ENCODE measurements at places on chromosomes 3 and 15.

GRCh38 chr15:62853841-62854225 lies 188.7 kb upstream of the TPM1 start:
- no peak for DNase-seq

- no peak for DNase-seq
Measured at GRCh38 chr3:10843378-10843777, 27.4 kb downstream of the SLC6A11 start.

DNA sequence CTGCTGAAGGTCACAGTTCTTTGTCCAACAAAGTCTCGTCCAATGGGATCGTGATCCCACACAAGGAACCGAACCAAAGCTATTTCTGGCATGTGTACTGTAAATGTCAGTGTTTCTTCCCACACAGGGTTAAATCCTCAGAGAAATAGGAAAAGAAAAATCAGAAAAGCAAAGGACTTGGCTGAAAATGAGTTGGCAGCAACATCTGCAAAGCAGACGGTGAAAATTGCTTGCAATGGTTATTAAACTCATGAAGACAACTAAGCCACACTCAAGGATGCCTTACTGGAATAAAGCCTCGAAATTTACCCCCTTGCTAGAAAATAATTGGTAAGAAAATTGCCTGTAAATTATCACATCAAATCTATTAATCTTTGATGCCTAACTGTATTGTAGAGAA lies 195.2 kb upstream of the STRIT1 start:
- no peak for DNase-seq

DNA sequence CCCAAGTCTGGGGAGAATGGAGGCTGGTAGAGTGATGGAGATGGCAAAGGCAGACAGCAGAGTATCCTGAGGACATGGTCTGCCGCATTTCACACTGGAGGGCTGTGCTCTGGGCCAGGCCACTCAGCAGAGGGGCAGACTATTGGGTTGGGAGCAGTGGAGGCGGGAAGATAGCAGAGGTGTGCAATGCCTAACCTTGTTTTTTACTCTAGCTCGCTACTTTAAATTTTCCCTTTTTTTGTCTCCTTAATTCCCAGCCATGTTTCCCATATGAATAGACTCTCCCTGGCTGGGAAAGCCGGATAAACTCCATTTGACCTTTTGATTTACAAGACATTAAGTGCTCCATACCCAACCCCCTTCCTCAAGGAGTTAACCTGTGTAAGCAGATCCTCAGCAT lies 33.5 kb upstream of the ST6GAL1 start:
- DNase-seq, result no peak

DNA sequence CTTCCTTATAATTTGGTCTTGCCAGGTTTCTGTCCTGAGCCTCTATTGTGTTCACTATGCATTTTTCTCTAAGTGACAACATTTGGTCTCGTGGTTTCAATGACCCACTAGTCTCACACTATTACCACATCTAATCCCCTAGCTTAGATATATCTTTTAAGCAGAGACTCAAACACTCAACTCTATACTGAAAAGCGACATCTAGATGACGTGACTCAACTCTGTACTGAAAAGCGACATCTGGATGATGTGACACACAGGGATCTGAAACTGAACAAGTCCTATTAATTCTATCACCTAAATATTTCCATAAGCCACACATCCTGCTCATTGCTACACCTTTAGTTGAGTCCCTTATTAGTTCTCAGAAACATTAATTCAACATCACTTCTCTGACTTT lies 141.7 kb upstream of the MBNL1 start:
- DNase-seq, result no peak

- DNase-seq, result peak; percentile 48
Measured at GRCh38 chr15:101258238-101259144, 6.6 kb upstream of the CHSY1 start.

- no peak for DNase-seq
Measured at GRCh38 chr3:27526614-27527315, 42.6 kb upstream of the SLC4A7 start.

DNA sequence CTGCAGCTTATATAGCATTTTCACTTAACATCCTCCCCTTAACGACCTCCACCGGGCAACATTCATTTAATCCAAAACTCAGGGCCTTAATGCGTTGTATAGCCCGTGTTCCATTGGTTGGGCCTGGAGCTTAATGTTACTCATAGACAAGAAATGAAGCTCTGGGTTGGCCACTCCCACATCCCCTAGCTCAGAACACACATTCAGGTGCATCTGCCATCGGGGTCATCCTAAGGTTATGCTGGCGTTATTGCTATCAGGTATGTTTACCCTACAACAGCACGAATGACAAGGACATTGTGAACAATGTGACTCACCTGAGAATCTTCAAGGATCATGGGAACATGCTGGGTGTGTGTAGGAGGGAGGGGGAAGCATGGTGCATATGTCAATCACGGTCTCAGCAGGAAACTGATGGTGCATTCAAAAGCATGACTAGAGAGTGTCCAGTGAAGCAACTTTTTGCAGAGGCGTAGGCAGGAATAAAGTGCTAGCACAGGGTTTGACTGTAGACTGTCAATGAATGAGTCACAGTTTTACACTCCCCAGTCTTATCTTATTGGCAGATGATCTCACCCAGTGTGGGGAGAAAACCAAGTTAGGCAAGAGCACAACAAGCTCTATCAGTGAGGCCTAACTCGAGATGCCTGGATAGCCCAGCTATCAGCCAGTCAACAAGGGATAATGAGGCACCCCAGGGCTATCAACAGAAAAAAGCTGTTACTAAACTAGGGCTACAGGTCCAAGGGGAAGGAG lies 402.1 kb upstream of the MCTP2 start:
- peak; percentile 47 for DNase-seq

DNA sequence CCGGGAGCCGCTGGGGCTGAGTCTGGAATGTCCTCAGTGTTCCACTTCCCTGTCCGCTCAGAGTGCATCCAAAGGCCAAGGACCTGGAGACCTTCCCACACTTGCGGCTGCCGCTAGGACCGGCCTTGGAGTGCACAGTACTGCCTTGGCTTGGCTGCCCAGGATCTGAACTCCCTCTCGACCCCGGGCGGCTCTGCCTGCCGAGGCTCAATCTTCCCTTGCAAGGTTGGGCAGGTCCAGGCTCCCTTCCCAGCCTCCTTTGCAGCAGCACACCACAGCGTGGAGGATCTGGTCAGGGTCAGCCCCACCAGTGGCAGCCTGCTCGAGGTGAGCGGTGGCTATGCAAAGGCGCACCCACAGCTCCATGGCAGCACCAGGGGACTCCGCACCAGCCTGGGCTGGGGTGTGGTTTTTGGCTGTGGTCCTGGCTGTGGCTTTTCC lies 69.2 kb downstream of the PLXNA1 start:
- DNase-seq, result peak; percentile 35

DNA sequence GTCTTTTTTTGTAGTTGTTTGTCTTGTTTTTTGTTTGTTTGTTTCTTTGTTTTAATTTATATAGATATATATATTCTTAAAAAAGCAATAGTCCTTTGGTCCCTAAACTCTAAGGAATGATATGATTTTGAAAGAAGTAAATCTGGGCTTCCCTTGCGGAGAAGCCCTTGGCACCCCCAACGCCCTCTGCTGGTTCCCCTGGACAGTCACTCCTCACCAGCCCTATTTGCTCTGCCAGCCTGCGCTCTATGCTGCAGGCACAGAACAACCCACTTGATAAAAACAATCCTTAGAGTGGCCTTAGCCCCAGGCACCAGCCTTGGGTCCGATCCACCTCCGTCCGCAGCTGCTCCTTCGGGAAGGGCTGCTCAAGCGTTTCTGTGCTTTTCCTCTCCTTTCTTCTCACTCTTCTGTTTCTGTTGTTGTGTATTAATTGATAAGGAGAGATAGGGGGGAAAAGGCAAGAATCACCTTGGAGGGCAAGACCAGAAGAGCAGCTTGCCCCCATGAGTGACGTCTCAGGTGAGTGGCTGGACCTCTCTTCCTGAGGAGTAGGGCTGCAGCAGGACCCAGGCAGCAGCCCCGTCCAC lies 13.7 kb upstream of the PARP6 start:
- DNase-seq, result peak; percentile 27

GRCh38 chr3:182711853-182712252 lies 81.5 kb upstream of the ATP11B start:
- DNase-seq, result no peak

DNA sequence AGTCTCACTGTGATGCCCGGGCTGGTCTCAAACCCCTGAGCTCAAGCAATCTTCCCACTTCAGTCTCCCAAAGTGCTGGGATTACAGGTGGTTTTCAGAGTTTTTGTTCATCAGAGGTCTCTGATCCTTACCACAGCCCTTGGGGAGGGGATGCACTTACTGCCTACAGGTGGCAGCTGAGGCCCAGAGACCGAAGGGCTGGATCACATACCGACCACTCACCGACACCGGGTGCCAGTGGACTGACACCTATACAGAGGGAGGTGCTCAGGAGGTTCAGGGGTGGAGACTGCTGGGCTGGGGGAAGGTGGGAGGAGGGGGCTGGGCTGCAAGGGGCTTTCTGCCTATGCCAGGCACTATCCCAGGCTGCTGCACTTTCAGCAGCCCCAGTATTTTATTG lies 19.5 kb downstream of the DUSP7 start:
- DNase-seq, result no peak

- no peak for DNase-seq
Measured at GRCh38 chr3:186566772-186567071, 417 bp downstream of the TBCCD1 start.

- no peak for DNase-seq
Measured at GRCh38 chr3:23103764-23104163, 99.4 kb upstream of the UBE2E2 start.

DNA sequence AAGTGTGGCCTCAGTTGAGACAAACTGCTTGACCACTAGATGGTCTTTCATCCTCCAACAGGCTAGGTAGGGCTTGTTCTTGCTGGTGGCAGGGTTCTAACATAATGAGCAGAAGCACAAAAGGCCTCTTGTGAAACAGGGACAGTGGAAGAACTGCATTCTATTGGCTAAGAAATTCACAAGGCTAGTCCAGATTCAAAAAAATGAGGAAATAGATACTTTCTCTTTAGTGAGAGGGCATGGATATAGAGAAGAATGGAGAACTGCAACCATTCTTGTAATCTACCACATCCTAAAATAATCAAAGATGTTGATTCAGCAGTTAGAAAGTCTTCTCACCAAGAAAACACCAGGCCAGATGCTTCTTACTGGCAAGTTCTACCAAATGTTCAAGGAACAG lies 143.7 kb upstream of the LRIG1 start:
- no peak for DNase-seq

DNA sequence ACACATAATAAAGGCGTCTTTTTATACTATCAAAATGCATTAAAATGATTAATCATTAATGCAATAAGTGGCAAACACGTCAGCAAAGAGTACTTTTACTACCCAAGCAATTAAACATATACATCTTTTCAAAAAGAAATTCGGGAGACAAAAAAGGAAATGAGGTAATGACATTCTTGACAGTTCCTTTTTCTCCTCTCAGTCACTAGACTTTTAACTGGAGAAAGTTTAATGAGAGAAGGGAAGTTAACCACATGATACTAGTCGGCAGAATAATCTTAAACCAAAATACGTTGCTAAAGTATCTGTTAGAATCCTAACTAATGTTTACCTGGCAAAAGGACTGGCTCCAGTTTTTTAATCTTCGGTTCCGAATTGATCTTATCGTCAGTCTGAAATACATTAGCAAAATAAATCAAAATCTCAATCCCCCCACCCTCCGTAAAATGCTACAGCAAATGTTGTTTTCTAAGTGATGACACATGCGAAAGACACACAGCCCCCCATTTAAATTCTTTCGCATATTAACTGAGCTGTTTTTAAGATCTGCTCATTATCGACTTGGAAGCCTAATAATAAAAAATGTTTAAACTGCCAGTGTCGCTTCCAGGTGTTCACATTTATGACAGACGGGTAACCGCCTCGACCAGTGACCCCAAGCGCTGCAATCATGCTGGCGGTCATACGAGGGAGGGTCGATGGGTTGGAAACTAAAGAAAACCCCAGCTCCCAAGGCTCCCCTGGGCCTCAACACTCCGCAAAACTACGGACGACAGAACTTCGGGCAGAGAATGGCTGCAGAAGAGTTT lies 778 bp downstream of the MTMR10 start:
- DNase-seq, result no peak

DNA sequence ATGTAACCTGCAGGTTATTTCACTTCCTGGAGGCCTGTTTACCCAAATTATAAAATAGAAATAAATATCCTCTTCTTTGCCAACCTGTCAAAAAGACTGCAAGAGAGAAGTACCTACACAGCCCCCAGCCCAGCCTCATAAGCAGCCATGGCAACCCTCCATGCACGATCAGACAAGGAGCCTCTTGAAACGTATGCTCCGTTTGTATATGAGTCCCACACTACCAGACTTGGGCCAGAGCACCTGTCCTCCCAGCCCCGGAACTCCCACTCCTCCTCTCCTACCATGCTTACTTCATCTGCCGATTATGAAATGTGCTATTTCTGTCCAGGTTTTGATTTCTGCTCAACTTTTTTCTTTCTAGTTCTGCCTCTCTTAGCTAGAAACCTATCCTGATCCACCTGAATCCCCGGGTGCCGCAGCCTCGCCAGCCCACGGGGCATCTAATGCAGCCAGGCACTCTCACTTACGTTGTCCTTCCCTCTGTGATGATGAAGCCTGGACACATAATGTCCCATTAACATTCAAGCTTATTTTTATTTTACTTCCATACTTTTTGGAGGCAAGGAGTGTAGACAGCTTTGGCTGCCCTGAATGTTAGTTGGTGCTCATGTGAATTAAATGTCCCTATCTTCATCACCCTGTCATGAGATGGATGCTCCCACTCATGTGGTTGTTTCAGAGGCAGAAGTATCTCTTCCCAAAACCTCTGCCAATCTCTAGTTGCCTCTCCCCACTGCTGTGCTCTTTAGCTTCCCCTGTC lies 73.8 kb downstream of the MB21D2 start:
- no peak for DNase-seq

- DNase-seq, result no peak
Measured at GRCh38 chr3:186208296-186208989, 99.6 kb upstream of the ETV5 start.

DNA sequence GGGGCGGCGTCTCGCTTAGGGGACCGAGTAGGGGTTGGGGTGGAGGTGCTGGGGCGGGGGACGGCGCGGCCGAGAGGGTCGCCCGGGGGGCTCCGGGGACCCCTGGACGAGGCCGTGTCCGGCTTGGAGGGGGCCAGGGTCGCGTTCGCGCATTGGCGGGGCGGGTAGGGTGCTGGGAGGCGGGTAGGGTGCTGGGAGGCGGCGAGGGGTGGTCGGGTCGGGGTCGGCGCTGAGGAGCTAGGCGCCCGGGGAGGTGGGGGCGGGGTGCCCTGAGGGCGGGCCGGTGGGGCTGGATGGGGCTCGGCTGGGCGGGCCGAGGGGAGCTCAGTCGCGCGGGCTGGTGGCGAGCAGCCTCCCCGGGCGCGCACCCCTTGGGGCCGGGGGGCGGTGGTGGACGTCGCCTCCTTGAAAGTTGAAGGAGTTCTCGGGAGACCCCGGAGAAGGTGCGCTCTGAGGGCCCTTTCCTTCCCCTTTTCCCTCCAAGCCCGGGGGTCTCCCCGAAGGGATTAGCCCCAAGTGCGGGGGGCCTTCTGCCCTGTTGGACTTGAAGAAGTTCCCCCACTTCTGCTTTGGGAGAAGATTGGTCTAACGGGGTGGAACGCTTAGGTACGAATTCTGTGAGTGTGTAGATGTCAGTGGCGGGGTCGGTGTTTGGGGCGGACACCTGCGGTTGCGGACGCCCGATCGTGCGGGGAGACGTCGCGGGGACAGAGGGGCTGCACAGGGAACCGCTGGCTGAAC lies 543 bp downstream of the MEF2A start:
- peak; percentile 39 for DNase-seq

- DNase-seq, result no peak
Measured at GRCh38 chr3:194612221-194612620, 21.0 kb downstream of the TMEM44 start.

GRCh38 chr15:50100486-50100885 lies 18.5 kb downstream of the ATP8B4 start:
- DNase-seq, result no peak

- no peak for DNase-seq
Measured at GRCh38 chr3:144557515-144557914, 585.9 kb downstream of the DIPK2A start.

- no peak for DNase-seq
Measured at GRCh38 chr15:33888176-33888575, 80.1 kb upstream of the CHRM5 start.
